GM23248 (cell line): ENCODE measurements at places on chromosomes 5 and 9.
A peak's percentile ranks its signal among the peaks of the same experiment; 100 is the strongest.

DNA sequence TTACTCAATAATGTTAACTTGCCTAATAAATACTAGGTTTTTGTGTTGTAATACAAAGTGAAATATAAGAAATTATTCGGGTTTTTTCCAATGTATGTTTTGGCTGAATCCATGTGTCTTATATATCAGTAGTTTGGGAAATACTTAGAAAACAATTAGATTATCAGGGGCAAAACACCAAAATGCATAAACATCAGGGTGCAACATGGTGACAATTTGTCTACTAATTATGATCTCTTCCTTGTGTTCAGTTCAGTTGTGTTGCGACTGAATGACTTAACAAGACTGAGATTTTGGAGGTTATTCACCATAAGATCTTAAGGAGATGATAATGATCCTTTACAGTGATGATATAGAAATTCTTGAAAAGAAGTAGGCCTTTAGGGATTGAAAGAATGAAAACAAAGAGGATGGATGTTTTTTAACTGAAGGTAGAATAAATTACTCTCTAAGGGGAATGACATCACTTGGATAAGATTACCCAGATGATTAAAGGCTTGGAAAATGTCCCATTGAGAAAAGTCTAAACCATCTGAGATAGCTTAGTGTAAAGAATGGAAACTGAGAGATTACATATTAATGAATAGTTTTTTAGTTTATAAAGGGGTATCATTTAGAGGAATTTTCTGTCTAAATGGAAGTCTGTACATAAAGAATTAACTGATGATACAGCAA, 415.8 kb downstream of the SPATA31D1 start:
- peak; percentile 40 for DNase-seq

- DNase-seq: no peak
Observed at GRCh38 chr9:77753180-77753579, 105.1 kb upstream of the GNA14 start.

GRCh38 chr5:54415147-54415546, 40.4 kb upstream of the HSPB3 start:
- no peak for DNase-seq

- DNase-seq: no peak
Observed at GRCh38 chr5:51872144-51872543, 488.9 kb downstream of the ISL1 start.

- no peak for DNase-seq
Observed at GRCh38 chr5:3642231-3642630, 46.6 kb downstream of the IRX1 start.

- DNase-seq: peak; percentile 91
Observed at GRCh38 chr5:74640954-74641734, 616 bp upstream of the ENC1 start.

DNA sequence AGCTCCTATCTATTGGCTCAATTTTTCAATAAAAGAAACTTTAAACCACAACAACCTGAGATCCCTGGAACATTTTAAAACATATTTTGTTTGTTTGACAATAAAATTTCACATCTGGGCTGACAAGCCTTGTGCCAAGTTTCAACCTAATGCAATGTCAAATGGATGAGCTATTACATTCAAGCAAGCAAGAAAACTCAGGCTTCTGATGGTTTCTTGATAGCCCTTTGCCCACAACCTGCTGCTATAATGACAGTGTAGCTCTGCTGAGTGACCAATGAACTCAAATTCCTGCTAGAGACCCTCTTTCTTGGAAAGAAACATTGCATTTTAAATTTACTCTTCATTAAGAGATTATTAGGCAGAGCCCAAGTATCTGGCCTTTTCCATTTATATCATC, 472.9 kb downstream of the ARHGEF28 start:
- no peak for DNase-seq
